ENCODE measurements at places on chromosomes 12 and 14.

GRCh38 chr12:79961411-79961810 lies 26.5 kb upstream of the PPP1R12A start:
- no peak for DNase-seq

- no peak for DNase-seq
Measured at GRCh38 chr12:71764587-71765321, 10.1 kb downstream of the RAB21 start.

DNA sequence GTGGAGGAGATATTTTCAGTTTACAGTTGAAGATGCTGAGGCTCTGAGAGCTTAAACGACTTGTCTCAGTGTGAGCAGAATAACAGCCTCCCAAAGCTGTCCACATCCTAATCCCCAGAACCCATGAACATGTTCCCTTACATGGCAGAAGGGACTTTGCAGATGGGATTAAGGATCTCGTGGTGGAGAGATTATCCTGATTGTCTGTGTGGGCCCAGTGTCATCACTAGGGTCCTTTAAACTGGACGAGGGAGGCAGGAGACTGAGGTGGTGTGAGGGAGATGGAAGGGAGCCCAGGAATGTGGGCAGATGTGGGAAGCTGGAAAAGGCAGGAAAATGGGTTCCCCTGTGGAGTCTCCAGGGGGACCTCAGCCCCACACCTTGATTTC lies 9.6 kb upstream of the KRT80 start:
- DNase-seq: no peak

GRCh38 chr12:128290938-128291337 lies 24.0 kb downstream of the TMEM132C start:
- no peak for DNase-seq

GRCh38 chr12:109772622-109773321 lies 59.1 kb downstream of the FAM222A start:
- DNase-seq: no peak

DNA sequence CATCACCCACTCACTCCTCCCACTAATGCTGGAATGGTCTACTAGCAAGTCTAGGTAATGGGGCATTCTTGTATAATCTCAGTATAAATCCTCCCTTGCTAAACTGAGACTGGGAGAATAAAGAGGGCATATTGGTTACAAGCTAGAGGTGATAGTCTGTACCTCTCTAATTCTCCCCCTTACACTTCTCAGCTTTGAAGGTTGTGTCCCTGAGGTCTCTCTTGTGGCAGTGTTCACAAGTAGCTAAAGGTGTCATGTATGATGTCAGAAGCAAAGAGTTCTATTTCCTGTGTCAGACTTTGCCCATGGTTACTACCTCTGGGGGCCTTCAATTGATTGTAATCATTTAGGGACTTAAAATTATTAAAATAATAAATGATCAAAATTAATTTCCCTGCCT lies 26.6 kb upstream of the CCDC196 start:
- DNase-seq: no peak

DNA sequence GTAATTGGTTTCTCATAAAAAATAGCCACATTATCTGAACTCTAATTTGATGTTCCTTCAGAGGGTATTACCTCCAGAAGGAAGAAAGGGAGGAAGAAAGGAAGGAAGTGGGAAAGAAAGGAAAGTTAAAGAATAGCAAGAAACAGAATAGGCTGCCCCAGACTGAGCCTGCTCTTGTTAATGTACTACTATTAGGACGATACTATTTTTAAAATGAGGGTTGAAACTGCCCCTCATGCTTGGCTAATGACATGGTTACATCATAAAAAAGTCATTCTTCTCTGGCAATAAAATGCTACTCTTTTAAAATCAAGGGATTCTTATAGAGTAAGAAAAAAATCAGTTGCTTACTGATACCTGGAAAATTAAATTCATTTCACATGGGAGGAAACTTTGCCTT lies 253.0 kb downstream of the KTN1 start:
- no peak for DNase-seq

DNA sequence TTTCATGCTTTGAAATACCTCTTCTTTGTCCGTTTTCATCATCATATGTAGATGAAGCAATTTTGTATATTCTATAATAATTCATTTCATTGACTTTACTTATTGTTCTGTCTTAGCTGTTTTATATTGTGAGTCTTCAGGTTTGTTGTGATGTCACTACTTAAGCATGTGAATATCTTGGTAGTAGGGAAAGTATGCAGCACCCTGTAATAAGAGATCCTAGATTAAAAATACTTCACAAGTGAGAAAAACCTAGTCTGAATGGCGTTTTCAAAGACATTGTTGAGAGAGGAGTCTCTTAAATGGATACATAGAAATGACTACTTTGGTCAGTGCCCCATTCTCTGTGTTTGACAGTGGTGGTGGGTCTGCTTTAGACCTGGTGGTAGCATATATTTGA lies 61.4 kb downstream of the SLC16A7 start:
- no peak for DNase-seq

- no peak for DNase-seq
Measured at GRCh38 chr14:102817942-102818940, 41.0 kb downstream of the TRAF3 start.

DNA sequence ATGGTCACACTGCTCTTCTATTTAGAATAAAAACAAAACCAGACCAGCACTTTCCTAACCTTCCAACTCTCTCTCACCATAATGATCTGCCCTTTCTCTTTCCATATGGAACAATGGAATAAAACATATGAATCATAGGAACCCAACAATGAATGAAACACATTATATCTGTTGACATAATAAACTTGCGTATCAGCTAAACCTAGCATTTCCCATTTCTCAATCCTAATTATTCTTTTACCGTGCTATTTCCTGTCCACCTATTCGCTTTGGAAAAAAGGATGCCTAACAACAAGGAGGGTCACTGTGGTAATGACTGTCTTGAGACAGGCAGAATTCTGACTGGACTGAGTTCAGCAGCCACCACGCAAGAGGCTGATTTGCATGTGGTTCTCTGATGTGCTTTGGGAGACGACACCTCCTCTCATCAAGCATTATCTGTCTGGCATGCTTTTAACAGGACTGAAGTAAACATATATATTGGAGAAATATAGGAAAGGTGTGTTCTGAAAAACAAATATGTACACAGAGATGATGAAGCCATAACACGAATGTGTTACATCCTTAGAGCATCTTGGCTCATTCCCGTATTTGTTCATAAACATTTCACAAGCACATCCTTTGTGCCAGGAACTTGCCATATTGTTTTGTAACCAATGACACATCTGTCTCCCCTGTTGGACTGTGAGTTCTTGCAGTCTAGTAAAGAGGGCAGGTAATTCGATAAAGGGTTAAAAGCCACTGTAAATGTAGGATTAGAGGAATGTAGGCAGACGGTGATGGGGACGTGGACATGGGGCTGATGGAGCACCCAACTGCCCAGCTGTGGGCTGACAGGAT lies 87.7 kb downstream of the PTPRB start:
- no peak for DNase-seq

DNA sequence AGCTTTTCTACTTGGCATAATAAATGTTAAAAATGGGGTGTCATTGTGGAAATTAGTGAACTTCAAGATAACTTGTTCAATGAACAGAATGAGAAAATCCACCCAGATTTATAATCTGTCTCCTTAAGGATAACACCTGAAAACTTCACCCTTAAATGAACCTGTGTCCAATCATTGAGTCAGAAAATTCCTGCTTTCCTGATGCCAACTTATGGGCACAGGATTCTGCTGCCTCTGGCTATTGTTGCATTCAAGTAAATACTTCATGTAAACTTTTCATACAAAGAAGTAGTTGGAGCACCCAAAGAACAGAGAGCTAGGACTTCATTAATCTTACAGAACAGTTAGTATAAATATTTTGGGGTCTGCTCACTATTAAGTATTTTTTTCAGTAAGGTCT lies 98.9 kb upstream of the PLEKHA5 start:
- no peak for DNase-seq

- no peak for DNase-seq
Measured at GRCh38 chr12:69966409-69966808, 141.4 kb downstream of the MYRFL start.

DNA sequence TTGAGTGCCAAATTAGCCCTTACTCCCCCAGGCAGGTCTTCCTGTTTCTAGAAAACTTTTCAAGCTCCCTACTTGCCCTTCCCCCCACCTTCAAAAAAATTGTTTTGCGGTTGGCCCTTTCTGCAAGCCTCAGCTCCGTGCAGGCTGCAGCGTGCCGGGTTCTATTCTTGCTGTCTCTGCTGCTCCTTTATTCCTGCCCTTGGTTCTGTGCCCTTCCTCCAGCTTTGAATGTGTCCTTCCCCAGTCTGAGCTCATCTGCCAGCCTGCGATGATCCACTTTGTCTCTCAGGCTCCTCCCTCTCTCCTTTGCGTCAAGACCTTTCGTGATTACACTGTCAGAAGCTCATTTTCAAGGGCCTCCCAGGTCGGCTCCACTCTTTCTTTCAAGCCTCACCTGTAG lies 98.6 kb downstream of the IRF2BPL start:
- DNase-seq: no peak

GRCh38 chr12:6224550-6224949 lies 24.4 kb downstream of the CD9 start:
- DNase-seq: no peak

- DNase-seq: no peak
Measured at GRCh38 chr12:68240079-68240478, 13.3 kb downstream of the IL22 start.

GRCh38 chr14:72630374-72630773 lies 263.5 kb downstream of the DPF3 start:
- no peak for DNase-seq

GRCh38 chr14:36817071-36817930 lies 155.6 kb downstream of the PAX9 start:
- DNase-seq: no peak

GRCh38 chr12:122740351-122740750 lies 9.7 kb upstream of the HCAR1 start:
- DNase-seq: no peak

- DNase-seq: no peak
Measured at GRCh38 chr12:48285751-48286650, 64.7 kb downstream of the ZNF641 start.

GRCh38 chr12:106226884-106227640 lies 20.8 kb downstream of the CKAP4 start:
- peak; percentile 47 for DNase-seq

DNA sequence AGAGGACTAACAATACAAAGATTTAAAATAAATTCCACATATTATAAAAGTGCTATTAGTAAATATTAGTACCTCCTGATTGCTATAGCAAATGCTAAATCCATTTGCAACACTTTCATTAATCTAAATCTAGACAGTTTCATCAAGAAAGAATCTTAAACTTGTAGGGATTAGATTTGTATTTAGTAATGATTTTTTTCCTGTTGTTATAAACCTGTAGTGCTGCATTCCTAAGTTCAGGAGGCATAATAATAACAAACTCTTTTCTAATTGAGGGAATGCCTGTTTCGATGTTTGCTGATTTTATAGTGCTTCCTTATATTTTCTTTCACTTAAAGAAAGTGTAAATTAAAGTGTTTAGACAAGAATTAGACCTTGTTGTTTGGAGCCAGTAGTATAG lies 166.1 kb downstream of the FOXA1 start:
- DNase-seq: no peak

- DNase-seq: no peak
Measured at GRCh38 chr12:12883369-12884001, 7.9 kb upstream of the GPRC5A start.

DNA sequence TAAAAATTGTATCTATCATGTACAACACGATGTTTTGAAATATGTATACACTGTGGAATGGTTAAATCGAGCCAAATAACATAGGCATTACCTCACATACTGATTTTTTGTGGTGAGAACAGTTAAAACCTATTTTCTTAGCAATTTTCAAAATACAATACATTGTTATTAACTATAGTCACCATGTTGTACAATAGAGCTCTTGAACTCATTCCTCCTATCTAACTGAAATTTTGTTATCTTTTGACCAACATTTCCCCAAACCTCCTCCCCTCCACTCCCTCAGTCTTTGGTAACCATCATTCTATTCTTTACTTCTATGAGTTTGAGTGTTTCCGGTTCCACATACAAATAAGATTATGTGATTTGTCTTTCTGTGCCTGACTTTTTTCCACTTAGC lies 6.8 kb upstream of the SLC38A2 start:
- DNase-seq: no peak

DNA sequence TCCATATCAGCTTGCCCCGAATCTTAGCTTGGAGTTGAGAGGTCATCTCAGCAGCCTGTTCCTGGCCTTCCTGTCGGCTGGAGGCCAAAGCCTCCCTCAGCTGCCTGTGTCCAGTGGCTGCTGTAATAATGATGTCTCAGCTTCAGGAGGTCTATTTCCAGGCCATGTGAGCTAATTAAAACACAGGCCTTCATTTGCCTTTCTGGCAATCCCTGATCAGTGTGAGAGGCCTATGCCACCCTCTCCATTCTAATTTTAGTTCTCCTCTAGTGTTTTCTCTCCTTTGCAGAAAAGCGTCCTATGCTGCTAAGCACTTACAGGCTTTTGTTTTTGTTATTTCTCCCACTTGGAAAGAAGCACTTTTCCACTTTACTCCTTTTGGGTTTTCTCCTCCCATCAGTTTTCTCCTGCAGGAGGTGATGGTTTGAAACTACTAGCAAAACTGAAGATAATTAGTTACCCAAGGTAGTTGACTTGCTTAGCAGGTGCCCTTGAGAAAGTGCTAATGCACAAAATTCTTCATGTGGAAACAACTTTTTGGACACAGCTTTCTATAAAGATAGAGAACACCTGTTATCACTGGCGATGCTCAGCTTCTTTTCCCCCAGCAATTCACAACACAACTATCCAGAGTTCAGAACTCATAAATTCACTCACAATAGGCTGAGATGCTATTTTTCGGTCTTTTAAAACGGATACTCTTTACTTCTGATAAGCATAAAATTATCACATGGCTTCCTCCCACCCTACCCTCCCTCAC lies 255.3 kb upstream of the GARIN6 start:
- DNase-seq: no peak

- DNase-seq: no peak
Measured at GRCh38 chr14:93014058-93015023, 91.4 kb downstream of the CHGA start.

All from NCI-H1930 (cell line).